ENCODE measurements at places on chromosomes 1 and 21.

DNA sequence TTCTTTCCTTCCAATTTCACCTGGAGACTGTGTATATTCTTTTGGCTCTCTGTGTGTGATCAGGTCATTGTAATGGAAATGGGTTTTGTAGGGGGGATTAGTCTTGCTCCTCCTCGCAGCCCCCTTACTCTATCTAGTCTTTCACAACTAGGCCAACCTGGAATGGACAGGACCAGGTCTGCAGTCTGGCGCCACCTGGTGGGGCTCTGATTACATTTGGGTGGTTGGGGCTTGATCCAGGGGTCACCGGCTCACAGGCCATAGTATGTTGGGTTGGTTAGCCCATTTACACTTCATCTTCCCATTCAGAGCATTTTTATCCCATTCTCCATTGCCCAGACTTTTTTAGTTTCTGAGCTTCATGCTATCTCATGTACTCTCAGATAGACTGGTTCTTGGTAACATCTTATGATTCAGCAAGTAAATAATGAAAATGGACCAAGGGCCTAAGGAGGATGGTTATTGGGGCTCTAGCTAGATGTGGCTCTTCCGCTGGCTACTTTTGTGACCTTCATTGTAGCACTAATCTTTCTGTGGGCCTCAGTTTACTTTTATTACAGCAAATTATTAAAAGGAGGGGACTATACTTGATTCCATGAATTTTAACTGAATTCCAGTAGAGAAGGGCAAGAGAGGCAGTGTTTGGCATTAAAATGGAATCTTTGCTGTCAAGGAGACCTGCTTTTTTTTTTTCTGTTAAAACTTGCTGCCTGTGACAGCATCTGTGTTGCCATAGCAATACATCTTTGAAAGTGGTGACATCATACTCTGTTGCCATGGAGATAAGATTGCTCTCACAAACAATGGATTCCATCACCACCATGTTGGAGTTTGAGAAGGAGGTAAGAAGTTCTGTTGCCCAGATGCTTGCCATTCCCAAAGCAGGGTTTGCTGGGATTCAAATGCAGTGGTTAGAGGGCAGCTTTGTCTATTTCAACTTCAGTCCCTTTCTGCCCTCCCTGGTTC, 150.1 kb downstream of the PLXNA2 start:
- H3K36me3 ChIP-seq = no peaks in the 10 kb centered on the region
- H3K4me1 ChIP-seq = peaks cover 12% of the 10 kb centered on the region
- H3K4me3 ChIP-seq = no peak overlapping the region
- H3K27me3 ChIP-seq = no peaks in the 10 kb centered on the region
- peak; percentile 87 for DNase-seq
- H3K27ac ChIP-seq = no peak overlapping the region

DNA sequence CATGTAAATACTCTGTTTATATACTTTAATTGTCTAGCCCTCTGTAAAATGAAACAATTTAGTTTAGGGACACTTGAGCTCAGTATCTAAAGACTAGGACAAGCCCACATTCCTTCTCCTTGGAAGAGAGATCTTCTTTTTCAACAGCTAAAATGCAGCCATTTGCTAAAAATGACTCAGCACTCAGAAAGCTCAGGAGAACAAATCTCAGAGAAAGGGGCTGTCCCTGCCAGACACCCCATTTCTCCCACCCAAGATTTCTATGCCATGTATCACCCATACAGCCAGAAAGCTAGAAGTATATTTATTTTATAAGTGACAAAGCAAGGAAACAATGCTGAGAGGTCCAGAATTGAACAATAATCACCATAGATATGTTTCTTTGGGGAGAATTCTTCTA, 23.2 kb upstream of the PRDX6 start:
- no peak for DNase-seq
- H3K4me1 ChIP-seq = no peaks in the 10 kb centered on the region
- H3K36me3 ChIP-seq = no peaks in the 10 kb centered on the region
- no peaks in the 10 kb centered on the region for H3K27me3 ChIP-seq

DNA sequence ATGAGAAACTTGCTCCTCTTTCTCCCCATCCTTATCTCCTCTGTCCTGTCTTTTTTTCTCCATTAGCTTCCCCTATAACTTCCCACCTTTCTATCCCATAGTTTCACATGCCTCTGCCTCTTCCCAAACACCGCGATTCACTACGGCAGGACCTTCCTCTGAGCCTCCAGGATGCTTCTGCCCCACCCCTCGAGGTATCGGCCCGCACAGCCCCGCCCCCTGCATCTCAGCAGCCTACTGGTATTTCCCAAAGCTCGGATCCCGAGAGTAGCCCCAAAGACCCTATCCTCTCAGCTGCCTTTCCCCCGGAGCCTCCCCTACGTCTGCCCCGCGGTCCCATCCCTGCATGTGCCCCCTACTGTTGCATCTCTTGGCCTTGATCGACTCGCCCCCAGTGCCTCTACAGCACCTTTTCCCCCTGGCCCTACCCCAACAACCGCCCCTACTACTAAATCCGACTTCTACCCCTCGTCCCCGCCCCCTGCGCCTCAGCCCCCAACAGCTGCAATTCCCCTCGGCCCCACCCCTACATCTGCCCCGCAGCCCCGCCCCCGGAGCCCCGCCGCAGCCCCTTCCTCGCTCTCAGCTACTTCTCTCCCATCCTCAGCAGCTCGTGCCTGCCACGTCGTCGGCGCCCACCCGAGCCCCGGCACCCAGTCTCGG, 512 bp downstream of the PIAS3 start:
- peak; percentile 73 for DNase-seq
- no peaks in the 10 kb centered on the region for H3K27me3 ChIP-seq
- H3K27ac ChIP-seq = peak overlapping the region; percentile 88
- no peaks in the 10 kb centered on the region for H3K36me3 ChIP-seq
- H3K4me1 ChIP-seq = peaks cover 13% of the 10 kb centered on the region

GRCh38 chr1:164614316-164614715, 55.3 kb downstream of the PBX1 start:
- H3K27ac ChIP-seq = no peak overlapping the region
- peaks cover 22% of the 10 kb centered on the region for H3K4me1 ChIP-seq
- H3K27me3 ChIP-seq = no peaks in the 10 kb centered on the region
- no peaks in the 10 kb centered on the region for H3K36me3 ChIP-seq
- no peak overlapping the region for H3K4me3 ChIP-seq

GRCh38 chr1:88252745-88253144, 431.3 kb upstream of the PKN2 start:
- H3K27ac ChIP-seq = no peak overlapping the region
- H3K4me3 ChIP-seq = no peak overlapping the region
- no peak for DNase-seq
- no peaks in the 10 kb centered on the region for H3K36me3 ChIP-seq

DNA sequence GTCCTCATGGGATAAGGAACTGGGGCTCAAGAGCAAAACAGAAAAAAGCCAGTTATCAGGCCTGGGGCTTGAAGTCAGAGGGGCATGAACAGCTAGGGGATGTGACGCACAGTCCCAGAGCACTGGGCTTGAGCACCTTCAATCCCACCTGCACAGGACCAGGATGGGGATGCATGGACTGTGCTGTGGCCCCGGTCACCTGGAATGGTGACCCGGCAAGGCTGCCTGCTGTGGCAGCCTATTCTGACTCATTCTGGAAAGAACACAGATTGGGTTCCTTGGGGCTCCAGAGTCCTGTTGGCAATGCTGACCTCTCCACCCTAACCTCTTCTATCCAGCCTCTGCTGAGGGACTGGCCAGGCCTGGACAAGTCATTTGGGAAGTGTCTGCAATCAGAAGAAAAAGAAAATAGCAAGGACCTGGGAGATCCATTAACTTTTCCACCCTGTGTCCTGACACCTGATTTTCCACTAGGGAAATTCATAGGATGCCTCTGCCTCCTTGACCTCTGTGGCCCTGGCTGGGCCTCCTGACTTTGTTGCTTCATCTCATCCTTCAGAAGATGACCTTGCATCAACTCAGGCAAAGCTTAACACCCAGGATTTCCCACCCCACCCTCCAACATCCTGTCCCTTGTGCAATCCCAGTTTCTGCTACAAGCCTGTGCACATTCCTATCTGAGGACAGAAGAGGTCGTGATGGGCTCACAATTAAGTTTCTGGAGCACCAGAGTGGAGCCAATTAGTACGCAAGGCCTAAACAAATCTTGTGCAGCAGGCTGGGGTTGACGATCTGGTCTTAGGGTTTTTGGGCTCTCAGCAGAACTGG, 17.9 kb upstream of the FMOD start:
- no peak overlapping the region for H3K4me3 ChIP-seq
- H3K36me3 ChIP-seq = no peaks in the 10 kb centered on the region
- H3K27ac ChIP-seq = no peak overlapping the region
- H3K27me3 ChIP-seq = no peaks in the 10 kb centered on the region

DNA sequence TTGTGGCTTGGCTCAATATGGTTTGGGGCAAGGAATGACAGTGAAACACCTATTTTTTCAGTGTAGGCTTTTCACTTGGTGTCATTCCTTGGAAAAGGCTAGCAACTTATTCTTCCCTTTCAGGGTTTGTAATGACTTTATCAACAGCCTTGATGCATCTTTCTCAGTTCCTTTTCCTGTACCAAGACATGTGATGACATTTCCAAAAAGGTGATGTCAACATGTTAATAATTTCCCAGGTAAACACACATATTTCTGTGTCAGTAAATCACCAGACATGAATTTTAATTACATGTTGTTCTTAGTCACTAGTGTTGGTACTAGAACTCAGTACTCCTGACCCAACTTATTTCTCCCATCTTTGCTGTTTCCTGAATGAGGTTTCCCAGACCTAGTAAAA, 37.8 kb upstream of the RRP15 start:
- H3K4me3 ChIP-seq = no peak overlapping the region
- H3K4me1 ChIP-seq = no peaks in the 10 kb centered on the region
- DNase-seq = no peak

DNA sequence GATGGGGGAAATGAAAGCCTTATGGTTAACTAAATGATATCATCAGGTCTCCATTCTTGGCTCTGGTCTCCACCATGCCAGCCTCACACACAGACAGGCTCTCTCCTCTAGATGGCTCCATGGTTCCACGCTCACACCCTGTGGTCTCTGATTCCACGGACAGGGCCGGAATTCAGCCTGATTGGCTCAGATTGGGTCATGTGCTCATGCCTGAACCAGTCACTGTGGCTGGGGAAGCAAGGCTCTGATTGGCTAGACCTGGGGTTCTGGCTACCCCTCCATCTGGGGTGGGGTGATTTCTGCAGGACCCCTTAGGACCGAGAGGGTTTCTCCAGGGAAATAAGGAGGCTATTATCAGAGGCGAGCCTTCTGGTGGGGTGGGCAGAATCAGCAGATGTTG, 277.0 kb downstream of the PTPRU start:
- H3K27ac ChIP-seq = no peak overlapping the region
- peak overlapping the region; percentile 7 for H3K4me3 ChIP-seq
- H3K4me1 ChIP-seq = no peaks in the 10 kb centered on the region
- no peaks in the 10 kb centered on the region for H3K27me3 ChIP-seq
- H3K36me3 ChIP-seq = no peaks in the 10 kb centered on the region
- DNase-seq = peak; percentile 81

GRCh38 chr1:172265905-172266304, 154.6 kb upstream of the C1orf105 start:
- no peak overlapping the region for H3K4me3 ChIP-seq
- H3K4me1 ChIP-seq = no peaks in the 10 kb centered on the region
- DNase-seq = no peak
- no peaks in the 10 kb centered on the region for H3K27me3 ChIP-seq
- no peaks in the 10 kb centered on the region for H3K36me3 ChIP-seq

GRCh38 chr1:113692824-113693431, 66.4 kb downstream of the PHTF1 start:
- H3K36me3 ChIP-seq = no peaks in the 10 kb centered on the region
- no peak for DNase-seq

GRCh38 chr1:145962157-145963102, 1.9 kb downstream of the ANKRD34A start:
- no peaks in the 10 kb centered on the region for H3K27me3 ChIP-seq
- H3K27ac ChIP-seq = peak overlapping the region; percentile 80
- peak overlapping the region; percentile 55 for H3K4me3 ChIP-seq

- DNase-seq = no peak
- no peaks in the 10 kb centered on the region for H3K27me3 ChIP-seq
- H3K4me3 ChIP-seq = no peak overlapping the region
- H3K27ac ChIP-seq = no peak overlapping the region
- H3K36me3 ChIP-seq = no peaks in the 10 kb centered on the region
Observed at GRCh38 chr1:47940779-47941178, 56.4 kb downstream of the TRABD2B start.

GRCh38 chr1:229758101-229759036, 132.3 kb downstream of the URB2 start:
- H3K36me3 ChIP-seq = no peaks in the 10 kb centered on the region
- no peaks in the 10 kb centered on the region for H3K4me1 ChIP-seq
- no peak for DNase-seq
- no peak overlapping the region for H3K4me3 ChIP-seq
- H3K27ac ChIP-seq = no peak overlapping the region
- H3K27me3 ChIP-seq = no peaks in the 10 kb centered on the region

DNA sequence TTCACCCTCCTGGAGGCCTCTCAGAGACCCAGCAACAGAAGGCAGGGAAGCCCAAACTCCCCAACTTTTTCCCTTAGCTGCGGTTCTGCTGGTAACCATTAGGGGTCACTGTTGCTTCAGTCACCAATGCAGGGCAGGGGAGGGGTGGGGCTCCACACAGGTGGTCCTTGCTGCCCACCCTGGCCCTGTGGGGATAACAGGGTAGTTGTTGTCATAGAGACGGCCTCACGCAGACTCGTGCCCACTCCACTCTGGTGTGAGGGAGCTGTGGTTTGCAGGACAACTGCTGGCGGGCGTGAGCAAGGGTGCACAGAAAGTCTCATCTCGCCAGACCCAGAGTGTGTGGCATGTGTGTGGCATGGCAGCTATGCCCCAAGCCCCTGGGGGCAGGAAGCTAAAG, 19.9 kb downstream of the INSRR start:
- no peaks in the 10 kb centered on the region for H3K36me3 ChIP-seq
- H3K27me3 ChIP-seq = no peaks in the 10 kb centered on the region
- no peak for DNase-seq
- no peak overlapping the region for H3K27ac ChIP-seq

DNA sequence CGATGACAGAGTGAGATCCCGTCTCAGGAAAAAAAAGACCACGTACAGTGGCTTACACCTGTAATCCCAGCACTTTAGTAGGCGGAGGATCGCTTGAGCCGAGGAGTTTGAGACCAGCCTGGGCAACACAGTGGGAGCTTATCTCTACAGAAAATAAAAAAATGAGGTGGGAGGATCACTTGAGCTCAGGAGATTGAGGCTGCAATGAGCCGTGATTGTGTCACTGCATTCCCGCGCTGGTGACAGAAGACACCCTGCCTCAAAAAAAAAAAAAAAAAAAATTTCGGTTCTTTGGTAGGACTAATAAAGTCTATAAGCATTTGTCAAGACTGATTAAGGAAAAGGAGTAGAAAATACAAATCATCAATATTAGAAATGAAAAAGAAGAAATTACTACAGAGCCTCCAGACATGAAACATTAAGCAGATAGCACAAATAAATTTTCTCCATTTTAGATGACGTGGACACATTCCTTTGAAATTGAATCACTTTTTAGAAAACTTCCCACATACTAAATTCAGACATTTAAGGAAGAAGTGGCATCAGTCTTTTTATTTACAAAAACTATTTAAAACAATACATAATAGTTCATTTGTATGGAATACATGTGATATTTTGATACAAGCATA, 30.4 kb downstream of the MORC3 start:
- DNase-seq = peak; percentile 52
- no peak overlapping the region for H3K4me3 ChIP-seq
- H3K27ac ChIP-seq = peak overlapping the region; percentile 18
- no peaks in the 10 kb centered on the region for H3K27me3 ChIP-seq

Data from testis (tissue), 5 donors.